ENCODE measurements at places on chromosomes 4 and X. TPM values are rescaled to one million over a fixed set of nuclear protein-coding genes. Genes with fewer than 3 reads are reported as not detected.

PDCL2 gene
- total RNA-seq: not detected

ENOX2 gene
- 22.6 TPM for total RNA-seq

MAGEA10 gene
- total RNA-seq: not detected

RNF4 gene
- total RNA-seq: 61.5 TPM

NAA11 gene
- not detected for total RNA-seq

TTC29 gene
- total RNA-seq: 0.28 TPM

DNAAF6 gene
- not detected for total RNA-seq

KLB gene
- total RNA-seq: not detected

SMIM10 gene
- 6.5 TPM for total RNA-seq

TEX13B gene
- not detected for total RNA-seq

CCKAR gene
- total RNA-seq: not detected

CXCL5 gene
- 0.63 TPM for total RNA-seq

PNMA6F gene
- not detected for total RNA-seq

GALNTL6 gene
- 0.60 TPM for total RNA-seq

RTL3 gene
- total RNA-seq: not detected

LRRC66 gene
- total RNA-seq: 0.44 TPM

KLHL15 gene
- total RNA-seq: 7.2 TPM

SLIT2 gene
- 11.5 TPM for total RNA-seq

IDS gene
- 85.8 TPM for total RNA-seq

WNK3 gene
- total RNA-seq: 5.6 TPM

NRK gene
- 5.0 TPM for total RNA-seq

NEIL3 gene
- total RNA-seq: 0.35 TPM

TSPYL2 gene
- 36.6 TPM for total RNA-seq

LRIT3 gene
- 0.25 TPM for total RNA-seq

RPL34 gene
- total RNA-seq: 953 TPM

CYTL1 gene
- 1.7 TPM for total RNA-seq

C4orf36 gene
- 2.0 TPM for total RNA-seq

EMCN gene
- 48.1 TPM for total RNA-seq

SOD3 gene
- 193 TPM for total RNA-seq

MAGEC3 gene
- not detected for total RNA-seq

MAGEA11 gene
- total RNA-seq: not detected

SLC34A2 gene
- 694 TPM for total RNA-seq

NR3C2 gene
- total RNA-seq: 43.4 TPM

PNMA5 gene
- not detected for total RNA-seq

SH3RF1 gene
- 35.7 TPM for total RNA-seq

CXCL6 gene
- 8.2 TPM for total RNA-seq

ADH1C gene
- total RNA-seq: 9.3 TPM

GRIA2 gene
- total RNA-seq: 0.54 TPM
